COR-L47 (cell line): ENCODE measurements at places on chromosomes 1 and 21.

GRCh38 chr1:118961156-118961555 is 27.0 kb downstream of the TBX15 start:
- no peak for DNase-seq

- no peak for DNase-seq
These were observed 25.0 kb upstream of the SLAMF1 start for GRCh38 chr1:160671603-160672517.

GRCh38 chr1:30263888-30264671 is 459.3 kb downstream of the MATN1 start:
- no peak for DNase-seq

- DNase-seq, result no peak
These were observed 160.3 kb downstream of the TGFBR3 start for GRCh38 chr1:91725618-91725988.

DNA sequence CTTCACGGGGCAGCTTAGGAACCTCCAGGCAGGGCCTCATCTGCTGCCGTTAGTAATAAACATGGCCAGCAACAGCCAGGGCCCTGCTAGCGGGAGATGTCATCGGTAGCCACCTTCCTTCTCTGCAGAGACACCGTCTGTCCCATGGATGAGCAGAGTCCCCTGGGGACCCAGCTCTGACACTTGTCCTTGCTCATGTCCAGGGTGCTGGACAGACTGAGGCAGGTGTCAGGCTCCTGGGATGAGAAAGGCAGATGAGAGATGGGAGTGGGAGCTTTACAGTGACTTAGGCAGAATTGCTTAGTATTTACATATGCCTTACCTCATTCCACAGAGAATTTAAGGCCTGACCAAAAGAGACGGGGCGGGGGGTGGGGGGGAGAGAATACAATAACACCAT is 25.0 kb downstream of the CAPN2 start:
- DNase-seq, result no peak

DNA sequence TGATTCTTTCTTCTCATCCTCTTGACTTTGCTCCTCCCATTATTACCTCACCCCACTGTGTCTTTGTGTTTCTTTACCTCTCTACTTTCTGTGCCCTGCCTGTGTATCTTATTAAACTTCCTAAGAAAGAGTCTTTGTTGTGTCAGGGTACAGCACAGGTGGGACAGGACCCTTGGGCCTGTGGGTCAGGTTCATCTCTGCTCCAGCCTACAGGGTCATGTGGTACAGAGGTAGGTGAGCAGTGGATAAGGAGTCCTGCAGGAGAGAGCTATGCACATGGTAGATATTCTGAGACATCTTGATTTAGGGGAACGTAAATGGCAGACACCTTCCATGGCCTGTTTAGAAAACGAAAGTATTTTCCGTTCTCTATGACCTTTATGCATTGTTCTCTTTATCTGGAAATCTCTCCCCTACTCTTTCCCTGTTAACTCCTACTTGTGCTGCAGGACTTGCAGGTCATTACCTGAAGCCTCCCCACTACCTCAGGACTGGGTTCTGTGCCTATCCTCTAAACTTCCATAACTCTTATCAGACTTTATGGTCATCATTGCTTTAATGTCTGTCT is 9.9 kb downstream of the GIPC2 start:
- no peak for DNase-seq
